Stimulated activated CD8-positive, alpha-beta memory T cell treated with anti-CD3 and anti-CD28 coated beads, Interleukin-12 subunit alpha, Interleukin-12 subunit beta, amount 100 ng/mL, for 4 hours (primary cell): ENCODE measurements at places on chromosomes 7 and 10.

DNA sequence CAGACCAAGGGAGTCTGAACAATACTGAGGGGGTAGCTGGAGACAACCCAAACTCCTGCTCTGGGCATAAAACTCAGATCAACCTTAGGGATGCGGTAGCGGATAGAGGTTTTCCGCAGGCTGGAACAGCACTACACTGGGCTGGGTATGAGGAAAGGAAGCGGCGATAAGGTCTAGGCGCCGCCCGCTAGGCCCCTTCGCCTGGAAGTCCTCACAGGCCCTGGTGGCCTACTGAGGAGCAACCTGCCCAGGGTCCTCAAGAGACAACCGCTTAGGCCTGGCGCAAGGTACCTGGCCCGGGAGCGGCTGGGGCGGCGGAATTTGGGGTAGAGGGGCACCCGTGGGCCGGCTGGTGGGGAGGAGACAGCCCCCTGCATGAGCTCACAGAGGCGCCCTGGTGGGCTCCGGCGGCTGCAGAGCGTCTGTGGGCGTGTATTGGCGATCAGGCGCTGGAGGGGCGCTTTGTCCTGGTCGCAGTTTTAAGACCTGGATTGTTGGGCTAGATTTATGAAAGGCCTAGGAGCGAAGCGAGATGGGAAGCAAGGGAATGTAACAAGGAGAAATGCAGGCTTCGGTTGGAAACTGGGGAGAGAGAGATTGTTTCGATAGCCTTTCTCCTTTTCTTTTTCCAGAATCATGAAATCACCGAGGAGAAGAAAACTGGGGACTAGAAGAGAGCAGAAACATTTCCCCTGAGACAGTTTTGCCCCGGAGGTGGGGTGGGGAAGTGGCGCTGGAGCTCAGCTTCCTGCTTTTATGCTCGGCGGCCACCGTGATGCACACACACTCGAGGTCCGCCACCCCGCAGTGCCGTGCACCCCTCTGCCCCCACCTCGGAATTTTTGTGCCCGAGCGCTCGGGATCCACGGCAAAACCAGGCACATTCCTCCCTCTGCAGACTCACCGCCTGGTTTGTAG, 2.4 kb upstream of the NKX2-3 start:
- DNase-seq: no peak

DNA sequence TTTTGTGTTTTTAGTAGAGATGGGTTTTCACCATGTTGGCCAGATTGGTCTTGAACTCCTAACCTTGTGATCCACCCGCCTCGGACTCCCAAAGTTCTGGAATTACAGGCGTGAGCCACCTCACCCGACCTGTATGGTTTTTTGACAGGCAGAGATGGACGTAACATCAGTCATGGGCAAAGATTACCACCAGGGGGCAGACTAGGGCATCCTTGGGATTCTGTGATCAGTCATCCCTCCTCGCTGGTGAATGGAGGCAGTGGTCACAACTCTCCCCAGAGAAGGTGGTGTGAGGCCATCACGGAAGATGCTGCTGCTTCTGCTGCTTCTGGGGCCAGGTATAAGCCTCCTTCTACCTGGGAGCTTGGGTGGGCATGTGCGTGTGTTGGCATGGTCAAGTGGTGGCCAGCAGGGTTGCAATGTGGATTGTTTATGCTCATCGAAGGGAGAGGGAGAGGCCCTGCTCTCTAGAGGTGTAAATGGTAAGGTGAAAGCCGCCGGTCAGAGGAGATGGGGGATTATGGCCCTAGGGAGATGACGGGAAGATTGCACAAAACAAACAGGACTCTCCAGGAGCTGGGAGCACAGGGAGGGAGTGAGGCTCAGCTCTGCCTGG, 122.7 kb upstream of the PRSS1 start:
- DNase-seq: peak; percentile 14

DNA sequence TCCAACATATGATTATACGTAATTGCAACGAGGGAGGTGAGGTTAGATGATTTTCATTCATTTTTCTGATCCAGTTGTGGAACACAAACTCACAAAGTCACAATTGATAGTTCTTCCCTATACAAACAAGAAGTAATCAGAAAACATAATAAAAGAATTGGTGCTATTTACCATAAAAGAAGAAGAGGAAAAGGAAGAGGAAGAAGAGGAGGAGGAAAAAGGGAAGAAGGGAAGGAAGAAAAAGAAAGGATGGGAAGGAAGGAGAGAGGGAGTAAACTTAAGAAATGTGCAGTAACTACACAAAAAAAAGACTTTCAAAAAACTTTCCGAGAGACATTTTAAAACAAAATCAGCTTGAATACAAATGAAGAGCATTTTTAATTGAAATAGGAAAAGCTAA, 65.0 kb downstream of the CCDC71L start:
- no peak for DNase-seq

DNA sequence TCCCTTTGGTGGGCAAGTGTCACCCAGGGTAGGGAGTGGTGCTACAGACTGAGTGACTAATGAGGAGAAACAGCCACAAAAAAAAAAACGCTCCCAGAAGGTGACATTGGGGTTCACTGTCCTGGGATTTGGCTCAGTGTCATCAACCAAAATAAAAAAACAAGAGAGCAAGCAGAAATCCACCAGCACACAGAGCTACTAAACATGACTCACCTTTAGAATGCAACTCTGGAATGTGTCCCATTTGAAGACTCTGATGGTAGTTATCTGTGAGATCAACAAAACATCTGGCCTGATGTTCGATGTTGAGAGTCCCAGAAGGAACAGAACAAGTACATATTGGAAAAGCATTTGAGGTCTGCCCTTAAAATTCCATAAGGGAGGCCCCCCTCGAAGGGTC, 200.3 kb upstream of the LYZL2 start:
- DNase-seq: no peak

- no peak for DNase-seq
Observed at GRCh38 chr10:85362401-85362800, 1004.2 kb downstream of the GRID1 start.

DNA sequence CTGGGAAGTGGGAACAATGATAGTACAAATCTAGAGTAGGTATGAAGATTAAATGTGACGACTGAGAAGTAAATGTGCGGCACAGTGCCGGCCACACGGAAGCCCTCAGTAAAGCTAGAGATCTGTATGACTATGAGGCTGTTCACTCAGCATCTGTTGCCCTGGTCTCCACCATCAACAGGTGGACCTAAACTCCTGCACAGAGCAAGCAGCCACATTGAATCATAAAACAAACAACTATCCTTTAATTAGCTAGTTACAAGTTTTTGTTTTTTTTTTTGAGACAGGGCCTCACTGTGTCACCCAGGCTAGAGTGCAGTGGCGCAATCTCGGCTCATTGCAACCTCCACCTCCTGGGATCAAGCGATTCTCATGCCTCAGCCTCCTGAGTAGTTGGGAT, 16.6 kb downstream of the RBP4 start:
- no peak for DNase-seq

DNA sequence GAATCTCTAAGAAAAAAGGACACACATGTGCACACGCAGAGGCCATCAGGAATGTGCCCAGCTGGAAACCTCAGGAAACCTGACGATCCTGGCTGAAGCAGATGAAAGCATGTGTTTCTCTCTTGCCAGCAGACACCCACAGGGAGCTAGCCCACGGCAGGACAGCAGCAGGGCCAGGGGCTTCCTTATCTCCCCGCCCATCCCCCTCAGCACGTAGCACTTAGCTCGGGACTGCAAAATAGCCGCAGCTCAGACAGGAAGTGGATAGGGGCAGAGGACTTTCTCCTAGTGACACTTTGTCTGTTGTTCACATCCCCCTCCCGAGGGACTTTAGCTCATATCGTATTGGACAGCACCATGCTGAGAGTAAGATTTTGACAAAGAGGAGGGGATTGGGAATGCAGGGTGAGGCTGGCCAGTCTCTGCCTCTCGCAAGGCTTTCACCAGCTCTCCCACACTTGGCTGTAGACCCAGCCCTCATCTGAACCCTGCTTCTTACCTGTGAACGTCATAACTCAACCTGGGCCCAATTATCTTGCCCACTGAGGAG, 63.8 kb downstream of the MKI67 start:
- DNase-seq: no peak

DNA sequence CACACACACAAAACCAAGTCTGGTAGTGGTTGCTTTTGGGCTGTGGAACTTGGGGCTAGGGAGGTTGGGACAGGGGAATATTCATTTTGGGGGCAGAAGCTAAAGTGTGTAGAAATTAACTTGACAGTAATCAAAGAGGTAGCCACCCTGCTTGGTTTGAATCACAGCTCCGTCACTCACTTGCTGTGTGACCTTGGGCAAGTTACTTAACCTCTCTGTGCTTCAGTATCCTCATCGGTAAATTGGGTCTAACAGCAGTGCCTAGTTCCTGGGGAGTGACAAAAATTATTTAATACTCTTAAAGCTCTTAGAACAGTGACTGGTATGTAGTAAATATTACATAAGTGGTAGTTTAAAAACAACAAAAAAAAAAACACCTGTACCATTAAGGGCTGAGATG, 489.8 kb downstream of the SDK1 start:
- no peak for DNase-seq

GRCh38 chr10:26969145-26969926, 108.6 kb upstream of the ABI1 start:
- no peak for DNase-seq

- no peak for DNase-seq
Observed at GRCh38 chr7:39623732-39624441, 515 bp downstream of the RALA start.

DNA sequence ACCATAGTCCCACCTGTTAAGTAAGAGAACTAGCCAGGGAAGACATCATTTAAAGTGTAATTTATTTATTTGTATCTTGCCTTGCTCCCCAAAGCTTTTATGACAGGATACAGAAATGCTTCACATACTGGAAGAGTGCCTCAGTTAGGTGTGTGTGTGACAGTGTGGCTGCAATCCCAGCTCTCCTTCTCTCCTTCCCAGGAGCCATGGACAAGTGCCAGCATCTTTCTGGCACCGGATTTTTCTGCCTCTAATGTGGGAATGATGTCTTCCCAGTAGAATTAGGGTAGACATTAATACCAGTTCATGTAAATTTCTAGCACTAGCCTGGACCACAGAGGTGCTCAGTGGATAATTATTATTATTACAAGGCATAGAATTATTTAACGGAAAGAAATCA, 30.3 kb upstream of the ATXN7L1 start:
- no peak for DNase-seq

GRCh38 chr10:125639846-125640245, 43.1 kb downstream of the TEX36 start:
- no peak for DNase-seq

GRCh38 chr7:157397036-157397720, 60.4 kb downstream of the DNAJB6 start:
- no peak for DNase-seq

DNA sequence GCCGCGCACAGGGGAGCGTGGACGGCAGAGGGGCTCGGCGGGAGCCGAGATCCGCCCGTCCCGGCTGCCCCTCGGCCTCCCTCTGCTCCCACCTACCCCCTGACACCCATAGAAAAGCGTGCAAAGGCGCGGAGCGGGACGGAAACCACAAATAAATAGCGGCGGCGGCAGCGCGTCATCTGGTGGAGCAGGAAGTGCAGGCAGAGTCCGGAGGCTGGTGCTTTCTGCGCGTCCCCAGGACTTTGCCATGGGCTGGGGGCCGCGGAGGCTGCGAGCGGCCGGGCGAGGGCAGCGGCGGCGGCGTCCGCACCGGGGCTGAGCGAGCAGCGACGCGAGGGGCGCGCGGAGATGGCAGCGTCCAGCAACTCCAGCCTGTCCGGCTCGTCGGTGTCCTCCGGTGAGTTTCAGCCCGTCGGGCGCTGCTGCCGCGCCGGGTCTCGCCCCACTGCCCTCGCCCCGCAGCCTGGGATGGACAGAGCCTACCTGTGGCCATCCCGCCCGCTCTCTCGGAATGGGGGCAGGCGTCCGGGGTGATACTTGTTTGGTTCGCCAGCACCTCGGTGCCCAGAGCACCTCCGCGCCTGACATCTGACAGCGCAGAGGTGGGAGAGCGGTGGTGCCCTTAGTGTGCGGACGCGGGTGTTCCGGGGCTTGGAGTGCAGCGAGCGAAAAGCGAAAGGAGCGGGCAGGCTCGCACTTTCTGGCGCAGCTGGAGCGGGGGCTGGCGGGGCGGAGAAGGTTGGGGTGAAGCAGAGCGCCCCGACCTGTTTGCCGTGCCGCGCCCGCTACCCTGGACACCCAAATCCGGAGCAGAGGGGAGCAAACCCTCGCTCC, at the start of gene CHN2:
TSS of gene CHN2 (plus strand) at position 182 of the 834 bp plus-strand sequence.
- peak; percentile 49 for DNase-seq

GRCh38 chr7:90957883-90958282, 306.4 kb upstream of the FZD1 start:
- DNase-seq: no peak

GRCh38 chr10:86260564-86260963, 106.0 kb downstream of the GRID1 start:
- DNase-seq: no peak

DNA sequence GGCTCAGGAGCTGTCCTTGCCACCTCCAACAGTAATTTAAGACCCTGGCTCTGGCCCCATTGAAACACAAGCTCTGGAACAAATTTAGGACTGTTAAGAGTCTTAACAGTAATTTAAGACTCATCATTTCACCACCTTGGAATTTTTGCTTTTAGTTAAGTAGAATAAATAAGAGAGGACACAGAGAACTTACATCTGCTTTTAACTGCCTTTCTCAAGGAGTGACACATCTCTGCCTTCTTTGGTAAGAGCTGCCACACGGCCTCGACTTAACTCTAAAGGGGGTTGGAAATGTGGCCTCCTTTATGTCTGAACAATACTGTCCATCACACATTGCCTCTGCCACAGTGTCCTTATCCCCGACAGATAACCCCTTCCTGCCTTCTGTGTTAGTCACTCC, 77.9 kb downstream of the HERPUD2 start:
- DNase-seq: no peak

GRCh38 chr10:103553743-103554487, 60.4 kb downstream of the NEURL1 start:
- DNase-seq: no peak

DNA sequence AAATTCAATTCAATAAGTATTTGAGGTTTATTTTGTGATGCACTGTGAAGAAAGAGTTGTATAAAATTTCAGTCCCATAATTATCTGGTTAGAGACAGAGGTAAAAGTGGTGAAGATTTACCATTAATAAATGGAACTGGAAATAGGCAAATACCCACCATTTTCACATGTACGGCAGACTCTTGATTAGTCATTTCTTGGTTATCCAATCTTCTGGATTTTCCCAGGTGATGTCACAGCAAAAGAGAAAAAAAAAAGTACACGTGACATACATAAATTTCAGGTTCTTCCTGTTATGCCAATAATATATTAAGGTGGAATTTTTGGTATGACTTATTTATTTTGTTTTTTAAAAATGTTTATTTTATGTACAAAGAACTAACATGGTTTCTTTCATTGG, 26.8 kb downstream of the NT5C3A start:
- no peak for DNase-seq

DNA sequence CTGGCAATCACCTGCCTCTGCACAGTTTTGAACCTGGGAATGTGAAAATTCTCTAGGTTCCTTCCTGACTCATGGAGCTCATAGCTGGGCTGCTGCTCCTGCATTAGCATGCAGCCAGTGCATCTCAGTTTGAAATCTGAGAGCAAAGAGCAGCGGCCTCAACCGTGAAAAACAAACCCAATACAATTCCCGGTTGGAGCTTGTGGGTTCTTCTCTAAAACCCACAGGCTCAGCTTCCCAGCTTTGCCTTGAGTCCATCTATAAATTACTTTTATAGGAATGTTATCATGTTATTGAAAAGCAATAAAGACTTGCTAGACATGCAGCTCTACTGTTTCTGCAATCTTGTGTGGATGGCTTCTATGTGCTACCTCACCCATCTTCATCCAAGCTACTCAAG, 191.7 kb downstream of the CXCL12 start:
- no peak for DNase-seq
